ENCODE measurements at places on chromosomes 16 and 17.
A peak's percentile ranks its signal among the peaks of the same experiment; 100 is the strongest.

- DNase-seq, result no peak
These were observed 22.3 kb downstream of the BAIAP2 start for GRCh38 chr17:81057079-81057730.

- no peak for DNase-seq
These were observed 1.8 kb upstream of the EXOSC6 start for GRCh38 chr16:70253291-70254106.

DNA sequence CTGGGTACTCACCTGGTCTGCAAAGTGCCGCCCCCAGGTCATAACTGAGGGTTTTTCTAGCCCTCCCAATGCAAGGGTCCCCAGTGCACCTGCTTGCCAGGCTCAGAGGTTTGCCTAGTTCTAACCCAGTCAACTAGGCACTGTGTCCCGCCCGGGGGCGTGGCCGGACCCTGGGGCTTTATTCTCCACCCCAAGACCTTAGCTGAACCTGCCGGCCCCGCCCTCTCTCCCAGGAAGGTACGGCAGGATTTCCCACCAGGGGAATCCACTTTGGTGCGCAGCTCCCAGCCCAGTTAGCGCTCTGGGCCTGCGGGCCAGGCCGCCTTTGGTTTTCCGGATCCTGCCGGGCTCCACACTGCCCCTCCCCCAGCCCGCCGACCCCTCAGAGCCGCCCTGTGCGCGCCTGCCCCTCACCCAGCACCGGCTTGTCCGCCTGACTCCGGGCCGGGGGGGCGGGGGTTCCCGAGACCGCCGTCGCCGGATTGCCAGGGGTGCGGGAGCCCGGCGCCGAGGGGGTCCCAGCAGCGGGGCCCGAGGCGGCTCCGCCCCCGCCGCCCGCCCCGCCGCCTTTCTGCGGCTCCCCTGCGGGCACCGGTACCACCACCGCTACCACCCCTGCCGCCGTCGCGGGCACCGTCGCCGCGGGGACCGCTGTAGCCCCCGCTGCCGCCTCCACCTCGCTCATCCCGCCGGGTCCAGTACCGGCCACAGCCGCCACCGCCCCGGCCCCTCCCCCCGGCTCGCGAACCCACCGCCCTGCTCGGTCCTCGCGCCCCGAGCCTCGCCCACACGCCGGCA is 424 bp downstream of the YBX2 start:
- DNase-seq, result no peak

DNA sequence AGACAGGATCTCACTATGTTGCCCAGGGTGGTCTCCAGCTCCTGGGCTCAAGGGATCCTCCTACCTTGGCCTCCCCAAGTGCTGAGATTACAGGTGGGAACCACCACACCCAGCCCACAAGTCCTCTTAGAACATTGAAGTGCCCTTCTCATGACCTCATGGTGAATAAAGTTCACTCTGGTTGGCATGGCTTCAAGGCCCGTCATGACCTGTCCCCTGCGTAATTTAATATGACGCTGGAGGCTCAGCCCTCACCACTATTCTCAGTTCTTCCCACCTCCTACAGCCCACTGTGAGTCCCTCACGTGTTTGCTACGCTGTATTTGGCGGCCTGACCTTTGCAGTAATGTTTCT is 1.9 kb downstream of the ENDOV start:
- DNase-seq, result no peak

- peak; percentile 25 for DNase-seq
These were observed at the start of gene CA7 for GRCh38 chr16:66844342-66845079. Gene CA7 (plus strand): TSS chr16:66844414. CDS start chr16:66844488, 74 bp downstream.

GRCh38 chr16:72203401-72203800 is 31.4 kb upstream of the PMFBP1 start:
- DNase-seq, result no peak
